ENCODE measurements at places on chromosomes 1 and 21.
A peak's percentile ranks its signal among the peaks of the same experiment; 100 is the strongest.

DNA sequence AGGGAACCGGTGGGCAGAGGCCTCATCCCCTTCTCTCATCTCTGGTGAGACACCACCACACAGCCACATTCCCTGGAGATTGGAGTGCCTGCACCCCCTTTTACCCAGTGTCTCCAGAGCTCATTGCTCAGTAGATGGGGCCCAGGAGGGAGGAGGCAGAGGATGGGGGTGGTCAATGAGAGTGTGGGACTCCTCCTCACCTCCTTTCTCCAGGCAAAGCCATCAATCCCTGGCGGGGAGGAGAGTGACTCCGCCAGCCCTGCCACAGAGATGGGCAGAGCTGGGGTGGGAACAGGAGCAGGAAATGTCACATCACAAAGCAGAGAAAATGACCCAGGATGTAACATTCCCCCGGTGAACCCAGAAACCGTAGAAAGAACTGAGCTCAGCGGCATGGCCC lies 117.2 kb downstream of the MATN1 start:
- no peak for DNase-seq

- DNase-seq: no peak
Measured at GRCh38 chr1:184163674-184164465, 112.3 kb downstream of the TSEN15 start.

DNA sequence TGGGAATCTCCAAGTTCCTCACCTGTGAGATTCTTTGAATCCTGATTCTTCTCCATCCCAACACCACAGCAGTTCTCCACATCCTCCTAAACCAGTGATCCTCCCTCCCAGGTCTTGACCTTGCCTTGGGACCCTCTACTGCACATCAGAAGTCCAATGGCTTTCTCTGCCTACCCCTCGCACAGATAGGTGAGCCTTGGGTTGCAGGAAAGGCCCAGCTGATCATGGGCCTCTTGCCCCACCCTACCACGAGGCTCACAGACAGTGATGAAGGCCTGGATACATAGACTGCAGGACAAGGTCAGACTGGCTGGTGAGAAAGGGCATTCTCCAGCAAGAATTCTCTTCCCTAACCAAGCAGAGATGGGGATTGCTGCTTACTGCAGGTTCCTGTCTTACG lies 825 bp downstream of the FABP3 start:
- no peak for DNase-seq

DNA sequence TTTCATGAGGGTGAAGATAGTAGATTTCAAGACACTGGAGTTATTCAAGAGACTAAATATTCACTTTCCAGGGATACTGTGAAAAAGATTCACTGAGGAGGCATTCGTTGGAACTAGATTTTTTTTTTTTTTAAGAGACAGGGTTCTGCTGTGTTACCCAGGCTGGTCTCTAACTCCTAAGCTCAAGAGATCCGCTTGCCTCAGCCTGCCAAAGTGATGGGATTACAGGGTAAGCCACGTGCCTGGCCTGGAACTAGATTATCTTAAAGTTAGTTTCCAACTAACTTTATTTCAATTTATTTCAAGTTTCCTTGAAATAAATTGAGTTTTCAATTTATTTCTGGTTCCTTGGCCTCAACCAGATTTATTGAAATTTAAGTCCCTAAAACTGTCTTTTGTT lies 24.3 kb upstream of the MCL1 start:
- DNase-seq: no peak

DNA sequence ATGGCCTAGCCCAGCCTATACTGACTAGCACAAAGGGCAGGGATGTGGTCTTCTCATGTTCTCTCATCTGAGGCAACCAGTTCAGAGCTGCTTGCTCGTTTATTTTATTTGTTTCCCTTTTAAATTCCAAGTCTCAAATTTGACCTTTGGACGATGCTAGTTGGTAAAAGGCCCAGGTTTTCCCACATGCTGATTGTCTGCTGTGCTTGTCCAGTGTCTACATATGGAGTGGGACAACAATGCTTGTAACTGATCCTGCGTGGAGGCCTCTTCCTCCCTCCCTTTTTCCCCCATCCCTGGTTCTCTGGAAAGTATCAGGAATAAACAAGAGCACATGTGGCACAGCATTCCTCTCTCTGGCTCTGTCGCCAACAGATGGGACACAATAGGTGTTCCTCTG lies 34.0 kb upstream of the BEND5 start:
- no peak for DNase-seq

DNA sequence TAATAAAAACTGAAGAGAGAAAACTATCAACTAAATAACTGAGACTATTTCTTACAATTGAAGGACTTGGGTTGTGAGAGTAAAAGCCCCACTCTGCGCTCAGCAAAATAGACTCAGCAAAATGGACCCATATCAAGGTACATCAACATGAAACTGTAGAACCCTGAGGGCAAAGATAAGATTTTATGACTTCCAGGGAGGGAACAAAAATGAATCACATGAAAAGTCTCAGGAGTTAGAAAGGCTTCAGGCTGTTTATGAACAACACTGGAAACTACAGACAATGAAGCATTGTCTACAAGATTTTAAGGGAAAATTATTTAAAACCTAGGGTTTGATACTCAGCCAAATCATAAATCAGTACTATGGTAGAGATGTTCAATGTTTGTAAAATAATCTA lies 434.3 kb downstream of the PTPRC start:
- no peak for DNase-seq

- DNase-seq: peak; percentile 31
Measured at GRCh38 chr1:248824301-248824700, 1.4 kb downstream of the SH3BP5L start.

DNA sequence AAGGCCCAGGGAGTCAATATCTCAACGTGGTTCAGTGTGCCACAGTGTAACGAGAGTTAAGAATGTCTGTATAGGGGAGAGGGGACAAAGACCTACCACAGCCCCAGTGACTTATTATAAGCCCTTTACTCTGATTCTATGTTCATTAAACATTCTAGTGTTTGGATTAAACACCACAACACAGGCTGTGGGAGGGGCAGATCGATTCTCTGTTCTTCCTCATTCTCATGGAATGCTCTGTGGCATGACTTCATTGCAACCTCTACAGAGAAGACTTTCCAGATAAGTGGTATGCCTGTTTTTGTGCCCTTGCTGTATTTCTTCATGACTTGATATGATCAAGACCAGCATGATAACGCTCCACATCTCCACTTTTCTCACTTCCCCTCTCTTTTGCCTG lies 39.0 kb upstream of the CD5L start:
- no peak for DNase-seq

GRCh38 chr1:193111641-193112090 lies 6.5 kb upstream of the GLRX2 start:
- peak; percentile 73 for DNase-seq

DNA sequence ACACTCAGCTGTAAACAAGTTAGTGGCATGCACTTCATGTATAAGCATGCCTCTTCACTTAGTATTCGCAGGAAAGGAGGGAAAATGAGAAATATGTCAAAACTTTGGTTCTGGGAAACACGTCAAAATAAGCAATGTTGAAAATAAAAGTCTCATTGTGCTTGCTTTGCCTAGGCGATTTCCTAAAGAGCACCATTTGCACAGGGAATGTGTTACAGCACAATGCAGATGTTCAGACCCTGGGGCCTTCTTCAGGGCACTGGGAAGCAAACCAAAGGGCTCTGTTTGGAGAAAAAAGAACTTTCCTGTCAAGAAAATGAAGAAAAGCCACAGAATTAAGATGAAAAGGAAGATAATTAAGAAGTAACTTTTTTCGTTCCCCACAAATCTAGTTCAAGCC lies 98.6 kb upstream of the PLD5 start:
- no peak for DNase-seq

DNA sequence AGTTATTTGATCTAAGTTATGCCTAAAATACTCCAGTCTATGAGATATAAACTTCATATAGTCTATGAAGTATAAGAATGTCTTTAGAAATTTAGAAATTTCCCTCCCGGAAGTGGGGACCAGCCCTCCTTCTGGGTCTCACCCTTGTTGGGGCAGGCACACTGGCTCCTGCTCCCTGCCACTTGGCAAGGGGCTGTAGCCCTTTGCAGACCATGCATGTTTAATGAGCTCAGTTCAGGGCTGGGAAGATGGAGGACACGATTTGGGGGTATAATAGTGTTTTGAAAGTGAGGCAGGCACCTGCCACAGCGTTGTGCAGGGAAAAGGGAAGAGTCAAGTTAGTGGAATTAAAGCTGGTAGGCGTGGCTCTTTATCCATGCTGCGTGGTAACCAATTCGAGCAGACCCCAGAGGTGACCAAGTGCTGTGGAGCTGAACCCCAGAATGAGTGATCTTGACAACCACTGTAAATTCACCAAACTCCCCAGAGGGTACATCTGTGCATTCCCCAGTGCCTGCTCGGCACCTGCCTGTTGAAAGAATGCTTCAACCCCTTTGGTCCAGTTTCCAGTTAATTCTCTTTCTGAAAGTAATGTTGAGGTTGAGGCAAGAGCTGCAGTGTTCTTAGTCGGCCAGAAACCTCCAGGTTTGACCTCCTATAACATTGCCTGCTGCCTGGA lies 79.6 kb downstream of the DOP1B start:
- DNase-seq: no peak

- no peak for DNase-seq
Measured at GRCh38 chr1:54842206-54842915, 41.2 kb upstream of the TTC22 start.

DNA sequence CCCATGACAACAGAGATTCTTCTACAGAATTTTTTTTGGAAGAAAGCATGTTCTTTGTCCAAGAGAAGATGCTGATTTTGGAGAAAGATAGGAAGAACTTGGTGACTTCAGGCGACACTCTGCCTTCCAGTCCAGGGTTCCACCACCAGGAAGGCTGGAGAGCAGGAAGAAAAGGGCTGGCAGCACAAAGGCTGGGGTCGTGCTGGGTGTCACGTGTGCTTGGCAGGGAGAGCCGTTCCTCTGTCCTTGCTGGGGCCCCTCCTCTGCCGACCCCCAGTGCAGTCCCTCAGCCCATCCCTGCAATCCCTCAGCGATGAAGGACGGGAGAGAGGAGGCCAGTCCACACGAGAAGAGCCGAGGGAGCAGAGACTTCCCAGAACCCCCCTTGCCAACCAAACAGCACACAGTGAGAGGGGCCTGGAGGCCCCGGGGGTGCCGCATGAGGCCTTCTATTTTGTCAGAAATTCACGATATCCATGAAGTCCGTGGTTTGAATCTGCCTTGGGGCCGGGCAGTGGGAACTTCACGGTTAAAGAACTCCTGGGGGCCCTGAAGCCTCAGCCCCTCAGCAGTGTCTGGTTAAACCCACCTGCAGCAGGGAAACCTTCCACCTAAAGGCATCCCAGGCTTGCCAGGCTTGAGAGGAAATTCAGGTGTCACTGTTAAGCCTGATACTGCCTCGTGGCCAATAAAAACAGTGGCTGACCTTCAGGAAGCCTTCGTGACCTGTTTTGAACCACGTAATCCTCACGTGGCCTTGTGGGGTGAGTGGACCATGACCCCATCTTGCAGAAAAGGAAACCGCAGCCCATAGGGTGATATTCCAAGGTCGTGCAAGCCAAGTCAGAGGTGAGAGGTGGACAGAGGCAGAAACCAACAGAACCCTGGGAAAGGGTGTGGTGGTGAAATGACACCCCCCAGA lies 3.4 kb downstream of the KRTAP10-12 start:
- DNase-seq: no peak

- peak; percentile 97 for DNase-seq
Measured at GRCh38 chr1:3186526-3186921, 117.5 kb downstream of the PRDM16 start.

DNA sequence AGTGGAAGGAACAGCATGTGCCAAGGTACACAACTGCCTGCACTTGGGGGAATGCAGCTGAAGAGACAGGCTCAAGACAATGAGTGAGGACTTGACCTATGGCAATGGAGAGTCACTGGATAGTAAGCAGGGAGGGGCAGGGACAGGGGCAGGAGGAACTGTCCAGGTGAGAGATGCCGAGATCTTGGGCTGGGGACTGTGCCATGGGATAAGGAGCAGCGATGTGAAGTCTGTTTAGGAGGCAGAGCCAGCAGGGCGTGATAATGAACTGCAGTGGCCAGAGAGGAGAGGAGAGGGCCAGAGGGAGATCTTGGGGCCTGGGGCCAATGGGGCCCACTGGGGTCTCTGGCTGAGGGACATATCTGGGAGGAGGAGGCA lies 17.8 kb upstream of the EPB41 start:
- no peak for DNase-seq

- DNase-seq: no peak
Measured at GRCh38 chr1:225670806-225671733, 18.1 kb upstream of the ENAH start.

All from tibial artery (tissue), 4 donors.